Smooth muscle cell of the brain vasculature (primary cell): ENCODE measurements at places on chromosomes 7 and 10.
A peak's percentile ranks its signal among the peaks of the same experiment; 100 is the strongest.

- DNase-seq: no peak
These were observed 420.0 kb downstream of the EXOC4 start for GRCh38 chr7:133672866-133673265.

DNA sequence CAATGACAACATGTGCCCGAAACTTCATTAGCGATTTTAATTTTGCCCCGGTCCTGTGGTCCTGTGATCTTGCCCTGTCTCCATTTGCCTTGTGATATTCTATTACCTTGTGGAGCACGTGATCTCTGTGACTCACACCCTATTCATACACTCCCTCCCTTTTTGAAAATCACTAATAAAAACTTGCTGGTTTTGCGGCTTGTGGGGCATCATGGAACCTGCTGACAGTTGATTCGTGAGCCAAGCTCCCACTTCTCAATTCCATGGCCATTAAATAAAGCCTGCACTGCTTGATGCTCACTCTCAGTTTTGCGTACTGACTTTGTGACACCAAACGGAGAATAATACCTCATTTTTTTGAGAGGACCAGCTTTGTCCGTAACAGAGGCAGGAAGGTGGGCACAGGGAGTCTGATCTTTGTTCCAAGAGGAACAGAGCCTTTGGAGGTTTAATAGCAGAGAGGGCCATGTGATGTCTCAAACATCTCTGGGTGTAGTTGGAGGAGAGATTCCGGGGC lies 3.8 kb upstream of the ADAMTS14 start:
- no peak for DNase-seq

DNA sequence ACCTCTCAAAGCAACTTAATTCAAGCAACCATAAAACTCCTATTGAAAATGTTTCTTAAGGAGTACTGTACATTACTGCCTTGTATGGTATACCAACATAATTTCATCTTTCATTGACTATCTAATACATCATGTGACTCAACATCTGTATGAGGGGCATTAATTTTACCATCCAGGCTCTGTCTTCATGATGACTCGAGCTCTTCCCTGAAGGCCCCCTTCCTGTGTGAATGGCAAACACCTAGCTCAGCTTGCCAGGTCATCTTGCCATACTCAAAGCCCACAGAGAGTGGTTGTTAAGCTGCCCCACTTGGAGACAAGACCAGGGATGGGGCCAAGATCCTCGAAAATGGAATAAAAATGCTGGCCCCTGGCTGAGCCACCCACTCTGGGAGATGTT lies 82.4 kb downstream of the SGMS1 start:
- DNase-seq: no peak

GRCh38 chr7:146639291-146639690 lies 522.7 kb downstream of the CNTNAP2 start:
- no peak for DNase-seq

GRCh38 chr7:88184848-88185304 lies 35.0 kb downstream of the SRI start:
- no peak for DNase-seq

DNA sequence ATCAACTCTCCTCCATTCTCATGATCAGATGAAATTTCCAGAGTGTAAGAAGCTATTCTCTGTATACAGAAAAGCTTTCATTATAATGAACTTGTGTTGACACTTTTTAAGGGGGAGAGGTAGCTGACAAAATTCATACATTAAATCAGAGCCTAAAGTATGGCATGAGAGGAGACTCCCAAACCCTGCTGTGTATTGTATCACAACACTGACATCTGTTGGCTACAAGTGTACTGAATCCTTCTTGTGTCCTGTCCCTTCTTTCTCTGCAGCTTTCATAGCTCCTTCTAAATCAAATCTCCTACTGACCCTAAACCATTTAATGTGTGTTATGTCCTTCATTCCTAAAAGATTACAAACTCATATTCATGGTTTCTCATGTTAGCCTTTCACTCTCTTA lies 70.9 kb downstream of the GCC1 start:
- peak; percentile 3 for DNase-seq

- DNase-seq: no peak
These were observed 5.0 kb upstream of the WBP1L start for GRCh38 chr10:102738692-102739121.

DNA sequence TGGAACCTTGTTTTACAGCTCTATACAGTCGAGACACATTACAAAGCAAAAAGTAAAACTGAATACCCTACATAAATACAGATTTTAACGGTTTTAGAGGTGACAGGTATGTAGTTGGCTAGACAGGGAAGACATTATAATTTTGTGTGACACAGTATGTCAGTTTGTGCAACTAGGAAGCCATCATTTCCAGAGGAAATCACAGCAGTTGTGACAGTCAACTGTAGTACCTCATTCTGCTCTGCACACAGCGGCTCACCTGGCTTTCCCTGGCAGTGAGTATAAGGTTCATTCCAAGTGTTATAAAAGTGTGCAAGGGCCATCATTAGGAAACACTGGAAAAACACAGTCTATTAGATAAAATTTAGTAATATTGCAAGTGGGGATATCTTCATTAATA lies 501.6 kb upstream of the PHF14 start:
- no peak for DNase-seq

- peak; percentile 10 for DNase-seq
These were observed 50.2 kb downstream of the KCNH2 start for GRCh38 chr7:150927956-150928344.

GRCh38 chr10:126500185-126500584 lies 111.9 kb upstream of the ADAM12 start:
- no peak for DNase-seq

DNA sequence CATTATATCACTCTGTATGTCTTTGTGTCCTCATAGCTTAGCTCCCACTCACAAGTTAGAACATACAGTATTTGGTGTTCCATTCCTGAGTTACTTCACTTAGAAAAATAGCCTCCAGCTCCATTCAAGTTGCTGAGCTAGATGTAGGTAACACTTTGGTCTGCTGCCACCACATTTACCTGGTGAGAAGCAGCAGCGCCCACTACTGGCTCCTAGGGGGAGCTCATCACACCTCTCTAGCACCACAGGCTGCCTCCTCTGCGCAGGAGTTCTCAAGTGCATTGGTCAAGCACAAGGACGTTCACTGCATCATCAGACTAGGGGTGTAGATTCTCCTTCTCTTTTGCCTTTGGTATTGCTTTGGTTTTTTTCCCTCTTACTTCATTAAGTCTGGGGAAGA lies 530.9 kb upstream of the AUTS2 start:
- no peak for DNase-seq

DNA sequence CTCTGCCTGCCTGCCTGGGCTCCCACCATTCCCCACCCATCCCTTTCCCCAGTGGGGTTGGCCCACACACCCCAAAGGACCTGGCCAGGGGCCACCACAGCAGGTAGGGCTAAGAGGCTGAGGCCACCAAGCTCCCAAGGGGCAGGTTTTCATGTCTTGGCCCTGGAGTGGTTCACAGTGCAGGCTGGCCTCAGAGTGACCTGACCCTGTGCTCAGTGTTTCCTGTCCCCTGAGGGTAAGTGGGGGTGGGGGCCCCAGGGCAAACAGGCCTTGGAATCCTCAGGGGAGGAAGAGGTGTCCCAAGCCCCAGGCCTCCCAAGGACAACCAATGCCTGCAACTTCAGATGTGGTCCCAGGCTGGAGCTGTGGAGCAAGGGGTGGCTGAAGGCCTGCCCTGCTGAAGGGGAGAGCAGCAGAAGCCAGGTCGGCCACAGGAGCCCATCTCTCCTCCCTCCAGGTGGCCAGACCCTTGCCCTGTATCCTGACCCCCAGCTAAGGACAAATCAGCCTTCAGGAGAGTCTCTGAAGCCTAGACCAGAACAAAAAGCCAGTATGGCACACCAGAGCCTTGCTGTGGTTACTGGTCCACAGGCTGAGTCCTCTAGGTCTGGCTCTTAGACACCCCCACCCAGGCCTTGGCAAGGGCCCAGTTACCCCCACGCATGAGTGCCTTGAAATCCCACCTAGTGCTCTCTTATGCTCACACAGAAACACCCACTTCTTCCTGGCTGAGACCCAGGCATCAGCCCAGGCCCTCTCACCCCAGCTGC lies 27.6 kb downstream of the POLL start:
- DNase-seq: no peak

DNA sequence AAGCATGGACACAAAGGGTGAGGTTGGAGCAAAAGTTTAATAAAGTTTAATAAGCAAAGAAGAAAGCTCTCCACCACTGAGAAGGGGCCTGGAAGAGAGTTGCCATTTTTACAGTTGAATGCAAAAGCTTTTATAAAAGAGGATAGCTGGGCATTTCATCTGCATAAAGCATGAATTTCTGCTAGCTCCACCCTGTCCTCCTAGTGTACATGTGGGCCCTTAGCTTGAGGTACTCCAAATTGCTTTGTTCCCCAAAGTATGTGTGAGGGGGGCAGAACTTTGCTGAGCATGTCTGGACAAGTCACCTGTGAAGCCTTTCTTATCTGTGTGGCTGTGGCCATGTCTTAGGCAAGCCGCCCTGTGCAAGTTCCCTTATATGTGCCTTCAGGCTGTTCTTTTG lies 22.6 kb upstream of the CROT start:
- DNase-seq: no peak

DNA sequence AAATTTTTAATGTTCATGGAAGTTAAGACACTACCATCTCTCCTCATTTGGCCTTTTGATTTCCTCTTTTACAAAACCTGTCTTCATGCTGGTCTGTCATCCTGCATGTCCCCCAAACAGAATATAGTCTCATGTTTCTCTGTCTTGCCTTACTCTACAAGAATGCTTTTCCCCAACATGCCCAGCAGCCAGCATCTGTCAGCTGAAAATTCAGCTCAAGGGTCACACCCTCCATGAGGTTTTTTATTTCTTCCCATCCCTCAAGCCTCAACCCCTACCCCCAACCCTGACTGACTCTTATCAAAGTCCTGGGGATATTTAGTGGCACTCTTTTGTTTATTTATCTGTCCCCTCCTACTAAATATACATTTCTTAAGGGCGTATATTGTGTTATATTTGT lies 202.0 kb downstream of the ANK3 start:
- DNase-seq: no peak

- DNase-seq: no peak
These were observed 31.4 kb downstream of the OAT start for GRCh38 chr10:124387078-124387874.

DNA sequence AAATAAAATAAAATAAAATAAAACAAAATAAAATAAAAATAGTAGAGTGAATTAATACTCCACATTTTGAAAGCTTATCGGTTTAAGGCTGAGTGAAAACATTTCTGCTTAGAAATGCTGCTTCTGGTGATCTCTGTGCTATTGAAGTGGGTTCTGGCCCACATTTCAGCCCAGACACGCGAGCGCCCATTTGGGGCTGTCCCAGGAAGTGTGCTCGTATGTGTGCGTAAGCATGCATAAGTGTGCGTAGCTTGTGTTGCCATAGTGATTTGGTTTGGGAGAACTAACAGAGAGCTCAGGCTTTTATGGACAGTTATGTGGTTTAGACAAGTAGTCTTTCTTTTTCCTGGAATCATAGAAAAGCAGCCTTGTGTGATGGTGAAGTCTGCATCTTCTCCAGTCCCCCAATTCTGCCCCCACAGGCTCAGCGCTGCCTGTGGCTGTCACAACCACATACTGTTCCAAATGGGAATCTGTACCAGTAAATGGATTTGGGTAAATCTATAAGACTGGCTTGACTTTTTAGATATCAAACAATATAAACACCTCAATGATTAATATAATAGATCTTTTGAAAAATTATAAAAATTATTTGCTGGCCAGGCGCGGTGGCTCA lies 29.8 kb upstream of the PURB start:
- no peak for DNase-seq

- DNase-seq: no peak
These were observed 65.3 kb downstream of the VCL start for GRCh38 chr10:74063256-74063655.

DNA sequence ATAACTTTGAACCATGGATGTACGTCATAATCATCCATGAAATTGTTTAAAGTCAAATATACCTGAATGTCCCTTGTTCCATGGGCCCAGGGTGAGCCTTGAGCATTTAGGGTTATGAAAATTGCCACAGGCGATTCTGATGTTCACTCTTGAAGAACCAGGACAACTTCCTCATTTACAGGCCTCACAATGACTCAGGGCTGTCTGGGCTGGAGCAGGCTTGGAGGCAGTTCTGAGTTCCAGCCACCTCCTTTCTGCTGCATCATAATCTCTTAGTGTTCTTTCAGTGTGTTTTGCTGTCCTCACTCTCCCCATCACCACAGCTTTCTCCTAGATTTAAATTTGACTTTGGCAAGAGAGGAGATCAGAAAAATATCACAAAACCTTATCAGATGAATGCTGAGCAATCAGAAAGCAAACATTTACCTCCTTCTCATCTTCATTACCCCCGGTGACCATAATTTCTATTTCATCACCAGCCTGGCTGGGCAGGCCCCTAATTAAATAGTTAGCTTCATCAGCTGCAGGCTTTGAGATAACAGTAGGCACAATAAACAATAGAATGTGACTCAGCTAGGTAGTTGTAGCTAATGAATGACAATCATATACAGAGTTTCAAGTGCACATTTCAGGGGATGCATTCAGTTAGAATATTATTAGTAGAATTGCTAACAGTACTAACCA lies 571.0 kb downstream of the SH2D4B start:
- no peak for DNase-seq

DNA sequence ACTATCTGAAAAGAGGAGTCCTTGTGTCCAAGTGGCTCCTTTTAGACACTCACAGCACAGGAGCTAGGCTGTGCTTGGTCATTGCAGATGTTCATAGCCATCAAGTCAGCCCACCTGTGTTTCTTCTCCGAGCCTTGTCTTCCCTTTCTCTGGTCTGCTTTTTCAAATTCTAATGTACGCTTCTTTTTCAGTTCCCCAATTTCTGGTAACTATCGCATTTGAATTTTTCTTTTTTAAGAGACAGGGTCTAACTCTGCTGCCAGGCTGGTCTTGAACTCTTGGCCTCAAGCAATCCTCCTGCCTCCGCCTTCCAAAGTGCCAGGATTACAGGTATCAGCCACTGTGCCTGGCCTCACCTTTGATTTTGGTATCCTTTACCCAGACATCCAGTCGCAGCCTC lies 18.9 kb downstream of the APBB1IP start:
- DNase-seq: no peak

DNA sequence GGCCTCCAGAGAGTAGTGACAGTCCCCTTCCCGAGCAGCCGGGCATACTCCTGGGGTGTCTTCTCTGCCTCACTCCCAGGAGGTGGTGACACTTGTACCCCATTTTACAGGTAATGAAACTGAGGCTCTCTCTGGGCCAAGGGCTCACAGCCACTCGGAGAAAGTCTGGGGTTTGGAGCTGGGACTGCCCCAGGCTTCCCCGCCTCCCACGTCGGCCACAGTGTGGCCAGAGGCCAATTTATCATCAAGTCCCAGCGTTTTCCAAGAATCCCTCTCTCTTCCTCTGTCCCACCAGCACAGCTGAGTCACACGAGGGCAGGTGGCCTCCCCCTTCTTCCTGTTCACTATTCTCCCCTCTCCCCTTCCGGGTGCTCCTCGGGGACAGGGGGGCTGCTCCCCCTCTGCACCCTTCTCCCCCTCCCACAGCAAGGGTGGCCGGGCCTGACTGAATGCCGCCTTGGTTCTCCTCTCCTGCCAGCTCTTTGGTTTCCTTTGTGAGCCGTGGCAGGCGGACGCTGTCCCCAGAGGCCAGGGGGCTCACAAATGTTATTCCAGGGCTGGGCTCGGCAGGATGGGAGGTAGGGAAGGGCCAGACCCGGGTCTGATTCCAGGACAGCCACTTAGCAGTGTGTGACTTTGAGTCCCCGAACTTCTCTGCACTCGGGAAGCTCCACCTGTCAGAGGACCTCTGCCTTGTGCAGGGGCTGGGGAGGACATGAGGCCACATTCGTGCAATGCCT lies 17.7 kb downstream of the CLIP2 start:
- no peak for DNase-seq

- no peak for DNase-seq
These were observed 239.0 kb upstream of the IMMP2L start for GRCh38 chr7:111801277-111801676.

GRCh38 chr7:18345641-18346234 lies 149.8 kb upstream of the HDAC9 start:
- peak; percentile 28 for DNase-seq

- DNase-seq: no peak
These were observed 35.0 kb downstream of the C10orf105 start for GRCh38 chr10:71684356-71685173.
